ENCODE measurements at places on chromosomes 3 and 15. TPM values are rescaled to one million over a fixed set of nuclear protein-coding genes. Genes with fewer than 3 reads are reported as not detected.

GRCh38 chr3:30518872-30519271, 87.5 kb upstream of the TGFBR2 start:
- no peak for DNase-seq

DNA sequence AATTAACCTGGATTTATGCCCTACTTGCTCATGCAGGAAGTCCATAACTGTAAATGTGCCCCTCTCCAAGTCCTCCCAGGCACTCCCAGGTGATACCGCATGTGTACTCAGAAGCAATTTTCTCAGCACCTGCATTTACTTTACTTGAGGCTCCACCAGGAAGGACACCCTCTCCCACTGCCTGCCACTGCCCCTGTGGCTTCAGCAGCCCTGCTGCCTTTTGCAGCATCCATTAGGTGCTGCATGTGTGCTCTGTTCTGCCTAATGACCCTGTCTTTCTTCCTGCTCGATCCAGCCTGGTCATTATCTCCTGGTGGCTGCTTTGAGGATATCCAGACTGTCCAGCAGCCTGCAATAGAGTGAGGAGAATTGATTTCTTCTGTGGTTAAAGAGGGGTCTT, 107.6 kb upstream of the SEMA6D start:
- DNase-seq = no peak

HAPLN3 gene
- 5.4 TPM for total RNA-seq

GRCh38 chr15:46617507-46617906, 982.7 kb downstream of the SQOR start:
- DNase-seq = no peak

P4HTM gene
- total RNA-seq = 43.0 TPM

GRCh38 chr3:13025778-13026518, 47.3 kb downstream of the IQSEC1 start:
- no peak for DNase-seq

DNA sequence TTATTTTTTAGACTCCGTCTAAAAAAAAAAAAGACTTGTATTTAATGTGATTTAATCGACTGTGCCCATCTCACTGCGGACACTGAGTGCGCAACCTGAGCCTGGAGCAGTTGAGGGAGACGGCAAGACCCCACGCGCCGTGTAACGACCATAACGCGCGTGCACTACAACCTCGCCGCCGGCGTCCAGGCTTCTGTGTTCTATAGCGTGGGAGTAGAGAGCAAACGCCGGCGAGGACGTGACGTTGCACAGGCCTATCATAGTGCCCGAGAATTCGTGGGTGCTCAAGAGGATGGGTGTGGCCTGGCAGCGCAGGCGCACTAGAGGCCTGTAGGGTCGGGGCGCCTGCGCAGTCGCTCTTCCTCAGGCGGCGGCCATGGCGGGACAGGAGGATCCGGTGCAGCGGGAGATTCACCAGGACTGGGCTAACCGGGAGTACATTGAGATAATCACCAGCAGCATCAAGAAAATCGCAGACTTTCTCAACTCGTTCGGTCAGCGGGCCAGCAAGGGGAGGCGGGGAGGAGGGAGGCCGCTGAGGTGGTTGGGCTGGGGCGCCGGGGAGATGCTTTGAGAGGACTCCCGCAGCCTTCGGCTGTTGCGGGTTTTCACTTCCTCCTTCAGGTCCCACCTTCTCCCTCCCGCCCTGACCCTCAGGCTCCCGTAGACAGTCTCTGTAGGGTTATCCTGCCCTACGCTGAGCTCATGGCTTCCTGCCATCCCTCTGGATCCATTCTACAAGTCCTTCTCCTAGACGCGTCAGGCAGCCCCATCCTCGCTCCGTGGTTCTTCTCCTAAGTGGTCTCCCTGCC, at the start of gene BRK1:
Gene BRK1 (plus strand): TSS at position 350 of the 812 bp plus-strand sequence. CDS start 27 bp downstream, at position 377.
- DNase-seq = peak; percentile 94

DNA sequence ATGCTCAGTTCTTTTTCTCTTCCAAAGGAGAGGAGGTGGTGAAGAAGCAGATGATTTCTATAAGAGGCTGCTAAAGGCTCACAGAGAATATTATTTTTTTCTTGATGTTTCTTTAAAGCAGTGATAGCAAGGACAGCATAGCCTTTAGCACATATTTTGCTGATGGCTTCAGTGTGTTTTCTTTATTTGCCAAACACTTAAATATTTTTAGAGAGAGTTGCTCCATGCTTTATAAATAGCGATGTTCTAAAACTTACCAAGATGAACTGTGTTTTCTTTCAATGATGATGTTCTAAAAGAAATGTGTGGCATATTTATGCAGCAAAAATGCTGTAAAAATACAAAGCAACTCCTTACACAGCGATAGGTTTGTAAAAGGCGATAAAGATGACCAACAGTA, 11.8 kb upstream of the KCNAB1 start:
- DNase-seq = no peak

LARP6 gene
- 66.0 TPM for total RNA-seq

HESX1 gene
- total RNA-seq = not detected

GRCh38 chr3:147688868-147689267, 279.7 kb downstream of the ZIC1 start:
- DNase-seq = no peak

ACOX2 gene
- 9.3 TPM for total RNA-seq

GRCh38 chr3:28050885-28051284, 190.5 kb upstream of the CMC1 start:
- peak; percentile 24 for DNase-seq

PLOD2 gene
- total RNA-seq = 39.5 TPM

DNA sequence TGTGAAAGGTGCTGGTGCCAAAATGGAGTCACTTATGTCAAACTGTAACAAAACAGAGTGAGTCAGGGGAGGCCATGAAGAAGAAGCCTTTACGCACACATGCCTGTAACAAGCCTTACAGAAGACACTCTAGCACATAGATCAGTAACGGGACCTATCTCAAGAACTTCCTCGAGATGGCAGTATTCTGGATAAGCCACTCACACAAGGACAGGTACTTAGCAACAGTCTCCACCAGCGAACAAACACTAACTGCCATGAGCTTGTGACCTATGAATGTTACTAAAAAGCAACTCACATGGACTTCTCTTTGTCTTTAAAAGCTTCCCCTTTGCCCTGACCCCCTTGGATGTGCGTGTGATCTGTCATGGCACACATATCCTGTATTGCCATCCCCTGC, 235.1 kb downstream of the CD47 start:
- DNase-seq = peak; percentile 20

TRIM59 gene
- total RNA-seq = 20.5 TPM

GRCh38 chr15:95656595-95656994, 673.9 kb upstream of the NR2F2 start:
- DNase-seq = no peak

DNA sequence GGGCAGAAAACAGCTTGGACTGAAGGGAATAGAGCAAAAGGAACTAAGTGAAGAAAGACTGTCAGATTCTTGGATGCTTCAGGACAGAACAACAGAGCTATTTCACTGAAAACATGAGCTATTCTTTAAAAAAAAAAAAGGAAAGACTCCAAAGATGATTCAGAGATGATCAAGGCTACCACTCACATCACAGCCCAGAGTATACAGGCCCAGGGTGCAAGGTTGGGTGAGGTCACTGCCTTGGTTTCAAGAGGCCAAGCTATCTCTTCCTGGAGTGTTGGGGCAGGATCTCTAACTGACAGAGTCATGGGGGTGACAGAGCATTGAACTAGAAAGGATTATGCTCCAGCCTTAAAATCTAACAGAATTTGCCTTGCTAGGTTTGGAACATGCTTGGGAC, 118.1 kb downstream of the AGBL1 start:
- DNase-seq = no peak

DNA sequence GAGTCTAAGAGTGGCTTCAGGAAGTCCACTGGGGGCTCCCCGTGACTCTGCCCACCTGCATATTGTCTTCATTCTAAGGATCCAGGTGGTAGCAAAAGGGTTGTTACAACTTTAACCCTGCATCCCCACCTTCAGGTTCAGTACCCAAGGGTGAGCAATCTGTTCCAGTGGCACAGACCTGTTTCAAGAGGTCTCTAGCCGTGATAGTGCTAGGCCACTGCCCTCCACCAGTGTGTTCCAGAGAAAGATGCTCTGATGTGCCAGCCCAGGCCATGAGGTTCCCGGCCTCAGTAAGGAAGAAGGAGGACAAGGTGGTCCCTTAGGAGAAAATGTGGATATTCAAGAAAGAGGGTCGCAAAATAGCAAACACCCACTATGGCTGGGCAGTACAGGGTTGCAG, 87.0 kb downstream of the IGF1R start:
- DNase-seq = no peak

DNA sequence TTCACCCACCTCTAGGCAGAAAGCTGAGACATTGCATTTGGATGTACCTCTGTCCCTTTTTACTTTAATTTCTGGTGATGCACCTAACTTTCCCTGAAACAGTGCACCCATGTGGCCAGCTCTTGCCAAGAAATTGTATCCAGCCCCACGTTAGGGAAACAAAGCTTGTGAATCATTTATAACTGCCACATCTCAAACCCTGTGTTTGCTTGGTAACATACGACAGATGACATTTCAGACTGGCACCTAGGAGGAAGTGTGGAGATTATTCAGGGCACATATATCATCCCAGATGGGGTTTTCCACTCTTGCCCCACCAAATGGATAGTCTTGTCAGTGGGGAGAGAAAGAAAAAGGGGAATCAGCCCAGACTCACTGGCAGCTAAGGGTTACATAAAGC, 2.1 kb downstream of the CYB561D2 start:
- no peak for DNase-seq

- DNase-seq = no peak
Observed at GRCh38 chr3:169213956-169214355, 449.6 kb downstream of the MECOM start.

GRCh38 chr3:12974819-12975218, 98.4 kb downstream of the IQSEC1 start:
- DNase-seq = no peak

DNA sequence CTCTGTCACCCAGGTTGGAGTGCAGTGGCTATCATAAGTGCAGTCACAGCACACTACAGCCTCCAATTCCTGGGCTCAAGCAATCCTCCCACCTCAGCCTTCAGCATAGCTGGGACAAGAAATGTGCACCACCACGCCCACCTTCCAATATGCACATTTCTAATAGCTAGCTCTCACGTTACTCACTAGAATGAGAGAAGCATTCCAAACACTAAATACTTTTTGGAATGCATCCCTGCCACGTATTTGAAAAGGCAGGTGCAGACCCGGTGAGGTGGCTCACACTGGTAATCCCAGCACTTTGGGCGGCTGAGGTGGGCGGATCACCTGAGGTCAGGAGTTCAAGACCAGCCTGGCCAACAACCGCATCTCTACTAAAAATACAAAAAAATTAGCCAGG, 7.6 kb upstream of the TCF12 start:
- DNase-seq = no peak

DNA sequence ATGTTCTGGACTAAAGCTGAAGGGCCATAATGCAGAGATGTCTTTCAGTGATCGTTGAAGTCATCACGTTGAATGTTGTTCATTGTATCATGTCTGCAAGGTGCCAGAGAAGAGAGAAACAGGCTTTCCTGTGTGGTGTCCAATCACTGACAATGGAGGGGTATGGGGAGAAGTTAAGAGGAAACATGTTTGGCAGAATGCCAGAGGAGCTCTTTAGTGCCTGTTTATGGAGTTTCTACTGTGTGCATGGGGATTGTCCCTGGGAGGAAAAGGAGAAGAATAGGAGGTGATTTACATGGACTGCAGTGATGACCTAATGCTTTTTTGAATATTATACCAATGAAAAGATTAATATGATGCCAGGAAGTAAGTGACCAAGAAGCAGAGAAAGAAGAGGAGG, 11.7 kb downstream of the SCAANT1 start:
- no peak for DNase-seq

- no peak for DNase-seq
Observed at GRCh38 chr15:64611085-64611725, 150.8 kb downstream of the ZNF609 start.

- DNase-seq = no peak
Observed at GRCh38 chr3:23096041-23096440, 107.1 kb upstream of the UBE2E2 start.

RASGRF1 gene
- total RNA-seq = not detected

GRCh38 chr3:10495003-10495402, 10.4 kb downstream of the ATP2B2 start:
- DNase-seq = peak; percentile 41

KLHL6 gene
- total RNA-seq = not detected

ZBTB11 gene
- total RNA-seq = 23.8 TPM

DNA sequence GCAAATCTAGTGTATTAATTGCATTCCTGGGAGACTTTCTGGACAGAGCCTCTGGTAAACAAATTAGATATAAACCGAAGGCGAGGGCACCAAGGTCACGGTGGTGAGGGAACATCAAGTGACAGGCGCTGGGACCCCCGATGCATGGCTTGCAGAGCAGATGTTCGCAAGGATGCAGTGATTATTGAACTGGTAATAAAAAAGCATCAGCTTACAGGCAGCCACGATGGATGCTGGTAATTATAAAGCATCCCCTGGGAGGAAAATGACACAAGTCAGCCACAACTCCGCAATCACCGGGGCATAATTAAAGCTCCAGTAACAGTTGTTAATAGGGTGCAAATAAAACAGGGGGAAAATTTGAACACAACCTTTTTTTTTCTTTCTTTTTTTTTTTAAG, 231.1 kb upstream of the DPH6 start:
- DNase-seq = no peak

GRCh38 chr3:156233876-156234275, 113.5 kb downstream of the KCNAB1 start:
- no peak for DNase-seq

DNA sequence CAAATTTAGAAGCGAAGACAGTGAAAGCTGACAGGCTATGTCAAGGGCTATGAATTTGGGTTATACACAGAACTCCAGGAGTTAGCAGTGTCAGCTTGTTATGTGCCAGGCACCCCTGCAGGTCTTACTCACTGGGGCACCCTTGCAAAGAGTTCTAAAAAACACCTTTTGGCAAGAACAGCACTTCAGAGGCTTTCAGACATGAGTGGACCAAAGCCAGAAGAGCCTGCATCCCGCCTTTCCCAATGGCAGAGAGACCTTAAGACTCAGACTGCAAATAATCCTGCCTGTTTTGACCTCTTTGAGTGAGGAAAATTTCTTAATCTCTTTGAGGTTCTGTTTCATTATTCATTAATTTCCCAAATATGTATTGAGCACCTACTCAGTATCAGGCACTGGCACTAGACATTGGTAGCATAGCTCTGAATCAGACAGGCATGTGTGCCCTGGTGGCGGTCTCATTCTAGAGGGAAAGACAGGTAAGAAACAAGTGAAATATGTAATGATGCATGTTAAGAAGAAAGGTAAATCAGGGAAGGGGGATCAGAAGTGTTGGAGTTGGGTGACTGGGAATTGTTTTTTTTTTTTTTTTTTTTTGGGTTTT, 280.0 kb downstream of the KBTBD8 start:
- no peak for DNase-seq

EPHB3 gene
- total RNA-seq = not detected

DNA sequence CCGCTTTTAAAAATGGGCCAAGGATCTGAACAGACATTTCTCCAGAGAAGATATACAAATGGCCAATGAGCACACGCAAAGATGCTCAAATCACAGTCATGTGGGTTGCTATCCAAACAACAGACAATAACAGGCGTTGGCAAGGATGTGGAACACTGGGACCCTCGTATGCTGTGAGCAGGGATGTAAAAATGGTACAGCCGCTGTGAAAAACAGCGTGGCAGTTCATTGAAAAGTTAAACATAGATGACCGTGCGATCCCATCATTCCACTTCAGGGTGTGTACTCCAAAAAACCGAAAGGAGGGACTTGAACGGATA, 6.7 kb upstream of the LRRC15 start:
- DNase-seq = no peak

- DNase-seq = no peak
Observed at GRCh38 chr3:52472239-52473000, 17.0 kb downstream of the NISCH start.

GRCh38 chr3:70065696-70066253, 66.2 kb downstream of the SAMMSON start:
- no peak for DNase-seq

GOLGA8T gene
- total RNA-seq = 0.52 TPM

Data from NCI-H460 (cell line).